ENCODE measurements at places on chromosomes 11 and 22. TPM values are rescaled to one million over a fixed set of nuclear protein-coding genes. Genes with fewer than 3 reads are reported as not detected.

The HTR3B gene
- total RNA-seq: not detected

The XRCC6 gene
- total RNA-seq: 169 TPM

- no peak for DNase-seq
These were observed 180.0 kb downstream of the CTTN start for GRCh38 chr11:70578371-70578770.

DNA sequence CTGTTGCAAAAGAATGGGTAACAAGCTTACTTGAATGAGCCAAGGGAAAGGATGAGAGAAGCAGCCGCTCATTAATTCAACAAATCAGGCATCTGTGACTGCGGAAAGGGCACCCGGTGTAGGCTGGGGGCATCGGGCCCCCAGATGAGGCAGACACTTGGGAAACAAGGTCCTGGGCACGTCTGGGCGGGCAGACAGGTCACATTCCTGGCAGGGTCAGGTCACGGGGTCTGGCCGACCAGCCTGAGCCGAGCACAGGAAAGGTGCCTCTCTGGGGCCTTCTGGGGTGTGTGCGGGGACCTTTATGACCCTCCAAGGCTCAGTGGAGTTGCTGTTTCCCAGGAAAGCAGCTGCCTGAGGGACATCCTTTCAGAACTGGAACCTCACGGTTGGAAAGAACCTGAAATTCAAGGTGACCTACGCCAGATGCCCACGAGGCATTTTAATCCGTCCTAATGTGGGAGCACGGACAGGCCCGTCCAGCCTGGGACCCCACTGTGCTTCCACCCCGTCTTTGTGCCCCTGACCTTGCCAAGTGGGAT, 57.1 kb downstream of the ST14 start:
- DNase-seq: no peak

- no peak for DNase-seq
These were observed 112.9 kb upstream of the GRK3 start for GRCh38 chr22:25451480-25452114.

DNA sequence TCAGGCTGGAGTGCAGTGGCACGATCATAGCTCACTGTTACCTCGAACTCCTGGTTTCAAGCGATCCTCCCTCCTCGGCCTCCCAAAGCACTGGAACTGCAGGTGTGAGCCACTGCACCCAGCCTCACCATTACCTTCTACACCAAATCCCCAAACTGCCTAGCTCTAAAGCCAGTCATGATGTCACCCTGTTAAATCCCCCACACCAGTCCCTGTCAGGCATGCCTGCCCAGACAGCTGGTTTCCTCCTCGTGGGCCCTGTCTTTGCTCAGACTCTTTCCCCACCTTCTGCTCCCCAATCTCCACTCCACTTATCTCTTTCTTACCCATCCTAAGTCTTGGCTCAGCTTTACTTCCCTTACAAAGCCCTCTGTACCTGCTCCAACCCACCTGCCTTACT, 12.5 kb upstream of the EXPH5 start:
- no peak for DNase-seq

DNA sequence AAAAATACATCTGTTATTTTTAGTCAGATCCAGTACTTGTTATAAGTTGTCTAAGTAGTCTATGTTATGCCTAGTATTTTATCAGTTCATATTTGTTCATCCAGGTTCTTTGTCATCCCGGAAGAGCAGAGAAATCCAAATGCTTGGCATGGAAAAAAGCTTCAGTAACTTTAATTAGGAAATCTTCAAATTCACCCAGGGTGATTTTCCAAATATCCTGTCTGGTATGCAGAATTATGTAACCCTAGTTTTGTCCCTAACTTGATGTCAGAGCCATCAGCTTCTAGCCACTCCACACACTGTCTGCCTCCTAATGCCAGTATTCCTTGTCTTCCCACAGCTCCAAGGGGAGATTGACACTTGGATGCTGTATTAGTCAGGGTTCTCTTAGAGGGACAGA, 216.2 kb downstream of the ARHGAP42 start:
- no peak for DNase-seq

GRCh38 chr11:62204430-62204829, 4.0 kb upstream of the SCGB2A1 start:
- no peak for DNase-seq

The SHISAL1 gene
- 4.2 TPM for total RNA-seq

The SLC22A12 gene
- not detected for total RNA-seq

DNA sequence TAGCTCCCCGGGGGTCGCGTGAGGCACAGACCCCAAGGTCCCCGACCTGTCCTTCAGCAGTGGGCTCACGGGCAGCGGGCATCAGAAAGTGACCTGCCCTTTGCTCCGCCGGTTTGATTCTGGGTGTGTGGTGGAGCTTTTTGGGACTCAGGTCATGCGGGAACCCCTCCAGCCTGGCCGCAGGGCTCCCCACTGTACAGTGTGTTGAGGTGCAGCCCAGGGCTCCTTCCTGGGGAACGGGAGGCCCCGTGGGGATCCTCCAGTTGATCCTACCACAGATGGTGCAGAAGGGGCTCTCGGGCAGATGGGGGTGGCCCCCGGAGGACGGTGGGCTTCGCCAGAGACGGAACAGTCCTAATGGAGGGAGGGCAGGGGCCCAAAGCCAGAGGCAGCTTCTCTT, 24.2 kb downstream of the MUC6 start:
- no peak for DNase-seq

- no peak for DNase-seq
These were observed 56.6 kb downstream of the FAM83F start for GRCh38 chr22:40051322-40051721.

- DNase-seq: no peak
These were observed 58.5 kb downstream of the FLI1 start for GRCh38 chr11:128752379-128752778.

Data from left cardiac atrium (tissue), 4 donors.